ENCODE measurements at places on chromosomes 4 and X. TPM values are rescaled to one million over a fixed set of nuclear protein-coding genes. Genes with fewer than 3 reads are reported as not detected.

- no peak for DNase-seq
Observed at GRCh38 chr4:38113132-38113531, 152.9 kb downstream of the PTTG2 start.

SLC30A9 gene
- total RNA-seq: 61.7 TPM

DNA sequence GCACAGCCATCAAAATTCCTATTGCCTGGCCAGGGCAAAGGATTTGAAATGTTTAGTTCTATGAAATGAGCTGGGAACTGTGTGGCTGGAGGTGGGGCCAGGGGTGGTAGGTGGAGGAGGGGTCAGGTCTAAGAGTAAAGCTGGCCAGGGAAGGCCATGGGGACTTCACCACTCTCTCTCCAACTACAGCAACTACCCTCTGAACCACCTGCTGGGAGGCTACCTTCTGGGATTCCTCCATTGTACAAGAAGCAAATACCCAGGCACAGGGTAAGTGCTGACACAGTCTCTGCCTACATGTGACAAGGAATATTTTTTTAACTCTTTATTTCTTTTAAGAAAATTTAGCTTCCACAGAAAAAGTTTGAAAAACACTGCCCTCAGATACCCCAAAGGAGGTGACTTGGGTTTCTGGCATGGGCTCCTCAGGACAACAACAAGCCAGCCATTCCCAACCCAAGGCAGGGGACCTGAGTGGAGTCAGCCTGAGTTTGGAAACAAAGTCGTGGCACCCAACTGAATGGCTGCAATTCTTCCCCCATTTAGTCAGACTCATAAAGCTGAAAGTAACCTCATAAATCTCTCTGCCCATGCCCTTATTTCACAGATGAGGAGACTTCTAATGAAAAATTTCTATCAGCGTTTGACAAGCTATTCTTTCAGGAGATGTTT is 593.8 kb upstream of the DIPK2B start:
- no peak for DNase-seq

GAGE12H gene
- not detected for total RNA-seq

DNA sequence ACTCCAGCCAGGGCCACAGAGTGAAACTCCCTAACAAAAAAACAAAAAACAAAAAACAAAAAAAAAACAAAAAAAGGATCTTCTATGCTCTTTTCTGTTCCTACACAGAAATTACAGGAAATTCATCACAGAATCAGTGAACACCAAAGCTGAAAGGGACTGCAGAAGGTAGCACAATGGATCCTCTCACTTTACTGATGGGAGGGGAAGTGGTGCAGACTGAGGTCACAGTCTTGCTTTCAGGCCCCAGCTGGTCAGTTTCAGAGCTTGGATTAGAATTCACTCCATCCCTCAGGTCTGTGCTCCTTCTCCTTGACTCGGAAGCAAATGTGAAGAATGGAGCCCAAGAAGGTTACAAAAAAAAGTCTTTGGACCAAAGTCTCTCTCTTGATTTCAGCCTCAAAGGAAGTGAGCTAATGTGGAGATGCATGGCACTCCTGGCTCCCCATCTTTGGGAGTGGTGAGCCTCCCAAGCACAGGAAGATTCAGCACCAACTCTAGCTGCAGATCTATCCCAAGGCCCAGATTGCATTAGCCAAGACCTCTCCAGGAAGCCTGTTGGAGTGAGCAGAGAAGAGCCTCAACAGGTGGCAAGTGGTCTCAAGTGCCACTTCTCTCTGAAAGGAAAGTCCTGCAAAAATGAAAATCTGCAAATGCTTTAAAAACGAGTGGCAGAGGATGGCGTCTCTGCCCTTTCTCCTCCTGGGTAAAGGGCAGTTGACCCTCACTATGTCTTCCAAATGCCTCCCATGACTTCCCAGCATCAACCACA is 176.0 kb downstream of the MAML3 start:
- DNase-seq: no peak

RHOXF1 gene
- not detected for total RNA-seq

PABPC1L2B gene
- total RNA-seq: not detected

DNA sequence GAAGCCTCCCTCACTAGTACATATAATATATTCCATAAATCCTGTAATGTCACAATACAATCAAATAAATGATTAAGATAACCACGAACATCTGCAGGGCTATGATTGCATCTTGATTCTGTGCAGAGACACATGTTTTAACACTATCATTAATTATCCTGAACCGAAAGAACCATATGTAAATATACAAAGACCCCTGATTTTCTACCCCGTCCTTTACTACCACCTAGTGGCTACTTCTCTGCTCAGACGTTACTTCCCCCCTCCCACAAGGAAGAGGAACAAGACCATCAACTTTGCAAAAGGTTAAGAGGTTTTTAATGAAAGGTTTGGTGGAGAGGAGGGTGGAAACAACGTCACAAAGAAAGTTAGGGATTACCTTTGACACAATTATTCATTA is 134.0 kb downstream of the COL4A6 start:
- no peak for DNase-seq

DNA sequence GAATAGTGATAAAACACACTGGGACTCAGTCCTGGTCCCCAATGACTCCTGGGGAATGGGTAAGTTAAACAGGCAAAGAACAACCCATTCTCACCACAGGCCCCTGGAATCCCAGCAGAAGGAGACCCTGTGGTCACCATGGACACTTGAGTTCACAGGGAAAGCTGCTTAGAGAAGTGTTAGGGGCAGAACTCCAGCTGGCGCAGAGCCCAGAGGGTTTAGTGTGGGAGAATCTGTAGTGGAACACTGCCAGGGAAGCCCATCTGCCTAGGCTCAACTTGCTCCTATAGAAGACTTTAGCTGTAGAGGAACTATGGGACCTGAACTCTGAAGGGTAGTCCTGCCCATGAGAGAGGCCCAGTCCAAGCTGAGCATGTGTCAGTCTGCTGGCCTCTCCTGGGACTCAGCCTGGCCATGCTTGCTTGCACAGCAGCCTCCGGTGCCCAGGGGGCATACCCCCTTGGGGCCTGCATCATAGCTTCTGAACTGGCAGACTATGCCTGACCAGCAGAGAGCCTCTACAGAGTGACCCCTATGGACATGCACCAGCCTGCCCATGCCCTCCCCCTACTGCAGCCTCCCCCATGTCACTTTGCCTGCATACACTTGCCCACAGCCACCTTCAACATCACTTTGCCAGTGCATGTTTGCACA is 343.5 kb downstream of the IDS start:
- DNase-seq: no peak

GRCh38 chr4:126533146-126533805 is 1099.5 kb upstream of the INTU start:
- peak; percentile 2 for DNase-seq

DKK2 gene
- total RNA-seq: 8.2 TPM

DNA sequence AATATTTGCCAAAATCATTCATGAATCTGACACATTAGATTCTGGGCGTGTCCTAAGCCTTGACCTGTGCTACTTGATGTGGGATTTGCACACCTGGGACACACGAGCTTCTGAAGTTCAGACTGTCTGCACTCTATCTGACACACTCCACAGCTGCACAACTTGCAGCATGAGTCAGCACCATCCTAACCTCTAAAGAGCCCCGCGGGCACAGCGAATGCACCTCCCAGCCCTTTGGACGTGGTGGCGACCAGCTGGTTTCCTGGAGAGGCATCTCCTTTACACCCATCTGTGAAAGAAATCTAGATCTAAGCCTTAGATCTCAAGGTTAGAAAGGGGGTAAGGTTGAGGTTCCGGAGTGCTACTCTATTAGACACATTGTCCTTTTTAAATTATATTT is 69.2 kb downstream of the SORBS2 start:
- DNase-seq: peak; percentile 11

Measured in GM23248 (cell line).